ENCODE measurements at places on chromosomes 11 and 22.

GRCh38 chr11:65058012-65058411, 341 bp downstream of the NAALADL1 start:
- no peak for DNase-seq

- no peak for DNase-seq
Measured at GRCh38 chr11:1586699-1587098, 1.6 kb upstream of the KRTAP5-1 start.

DNA sequence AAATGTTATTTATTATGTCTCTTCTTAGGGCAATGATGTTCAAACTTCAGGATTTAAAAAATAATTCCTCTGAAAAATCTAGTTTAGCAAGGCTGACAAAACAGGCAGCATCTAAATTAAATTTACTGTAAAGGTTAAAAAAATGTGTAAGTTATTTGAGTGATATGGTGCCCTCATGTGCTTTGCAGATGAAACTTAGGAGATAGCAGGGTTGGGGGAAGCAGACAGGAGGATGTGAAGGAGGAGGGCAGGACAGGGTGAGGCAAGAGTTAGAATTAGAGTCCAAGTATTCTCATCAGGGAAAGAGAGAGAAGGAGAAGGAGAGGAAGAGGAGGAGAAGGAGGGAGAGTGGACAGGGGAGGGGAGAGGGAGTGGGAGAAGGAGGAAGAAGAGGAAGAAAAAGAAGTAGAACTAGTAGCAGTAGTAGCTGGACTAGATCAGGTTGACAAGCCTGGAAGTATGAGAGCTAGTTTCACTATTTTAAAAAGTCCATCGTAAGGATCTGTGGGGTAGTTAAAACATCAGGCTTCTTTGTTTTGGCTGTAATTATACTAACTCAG, 141.2 kb upstream of the SESN3 start:
- no peak for DNase-seq

GRCh38 chr11:60396382-60396781, at the start of gene MS4A14:
MS4A14 (plus strand) TSS chr11:60396459; CDS start chr11:60396579, 120 bp downstream.
- DNase-seq: no peak

GRCh38 chr22:33896575-33897447, 23.5 kb downstream of the LARGE1 start:
- peak; percentile 29 for DNase-seq

DNA sequence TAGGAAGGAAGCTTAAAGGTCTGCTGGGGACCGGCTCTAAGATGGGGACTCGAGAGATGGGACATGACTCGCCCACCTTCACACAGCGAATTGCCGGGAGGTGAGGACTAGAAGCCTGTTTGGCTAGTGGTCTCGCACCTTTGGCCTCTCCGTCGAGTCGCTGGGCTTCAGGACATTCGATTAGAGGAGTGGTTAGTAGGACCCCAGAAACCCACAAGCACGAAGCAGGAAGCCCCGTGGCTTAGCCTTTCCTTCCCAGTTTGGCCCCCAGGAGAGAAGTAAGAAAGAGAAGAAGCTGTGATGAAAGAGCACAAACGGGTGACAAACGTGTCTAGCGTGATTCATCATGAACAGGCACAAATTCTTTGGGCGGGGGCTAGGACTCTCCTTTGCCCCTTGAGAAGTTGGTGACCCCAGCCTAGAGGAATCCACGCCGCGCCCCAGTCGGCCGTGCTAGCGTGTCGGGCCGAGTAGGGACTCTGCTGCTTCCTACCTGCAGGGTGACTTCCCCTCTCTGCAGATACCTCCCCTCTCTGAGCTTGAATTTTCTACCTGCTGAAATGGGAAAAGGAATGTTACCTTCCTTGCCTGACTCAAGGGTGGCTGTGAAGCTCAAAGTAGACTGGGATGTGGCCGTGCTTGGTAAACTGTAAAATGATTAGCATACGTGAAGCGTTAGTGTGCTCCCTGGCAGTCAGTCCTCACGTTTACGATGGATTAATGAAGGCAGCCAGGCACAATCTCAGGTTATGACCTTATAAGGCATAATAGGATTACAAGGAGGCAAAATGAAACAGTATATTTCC, 1.1 kb upstream of the ADM start:
- peak; percentile 66 for DNase-seq

DNA sequence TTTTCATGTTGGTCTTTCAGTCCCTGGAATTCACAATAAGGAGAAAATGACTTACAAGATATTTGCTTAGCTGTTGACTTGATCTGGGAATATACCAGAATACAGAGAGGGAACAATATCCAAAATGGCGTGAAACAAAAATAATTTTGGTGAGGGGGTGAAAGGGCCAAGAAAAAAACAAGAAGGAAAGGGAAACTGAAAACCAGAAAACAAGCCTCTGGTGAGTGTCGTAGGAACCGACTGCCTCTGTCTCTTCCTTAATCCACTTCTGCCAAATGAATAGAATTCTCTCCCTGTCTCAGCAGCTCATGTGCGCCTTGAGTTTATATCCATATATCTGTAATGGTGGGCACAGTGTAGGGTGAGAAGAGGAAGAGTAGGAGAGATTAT, 367.6 kb downstream of the ETS1 start:
- no peak for DNase-seq

DNA sequence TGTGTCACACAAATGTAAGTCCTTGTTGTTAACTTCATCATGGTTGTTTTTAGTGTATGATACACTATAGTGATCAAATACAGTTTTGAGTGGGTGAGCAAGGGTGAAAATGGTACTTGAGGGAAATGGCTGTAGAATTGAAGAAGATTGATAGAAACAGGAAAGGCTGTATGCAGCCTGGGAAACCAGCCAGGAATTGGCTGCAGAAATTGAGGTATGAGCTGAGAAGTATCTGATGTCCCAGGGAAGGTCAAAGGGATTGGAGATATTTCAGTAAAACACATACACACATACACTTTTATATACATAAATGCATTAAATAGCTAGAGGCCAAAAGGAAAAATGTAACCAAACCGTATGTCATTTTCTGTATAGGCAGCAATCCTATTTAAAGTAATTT, 13.1 kb upstream of the YAP1 start:
- no peak for DNase-seq

DNA sequence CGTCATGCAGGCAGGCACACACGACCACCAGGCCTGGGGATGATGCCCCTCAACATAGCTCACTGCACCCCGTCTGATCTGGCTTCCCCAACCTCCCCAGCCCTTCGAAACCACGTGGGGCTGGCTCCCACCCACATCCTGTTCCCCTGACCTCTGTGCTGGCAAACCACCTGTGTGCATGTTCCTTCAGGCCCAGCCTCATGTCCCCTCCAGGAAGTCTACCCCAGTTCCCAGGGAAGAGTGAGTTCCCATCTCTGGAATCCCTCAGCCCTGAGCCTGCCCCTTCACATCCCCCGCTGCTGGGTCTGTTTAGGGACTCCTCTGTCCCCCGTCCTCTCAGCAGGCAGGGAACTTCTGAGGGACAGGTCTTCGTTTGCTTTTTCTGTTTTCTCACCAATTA, 7.1 kb downstream of the SLC7A4 start:
- DNase-seq: no peak

DNA sequence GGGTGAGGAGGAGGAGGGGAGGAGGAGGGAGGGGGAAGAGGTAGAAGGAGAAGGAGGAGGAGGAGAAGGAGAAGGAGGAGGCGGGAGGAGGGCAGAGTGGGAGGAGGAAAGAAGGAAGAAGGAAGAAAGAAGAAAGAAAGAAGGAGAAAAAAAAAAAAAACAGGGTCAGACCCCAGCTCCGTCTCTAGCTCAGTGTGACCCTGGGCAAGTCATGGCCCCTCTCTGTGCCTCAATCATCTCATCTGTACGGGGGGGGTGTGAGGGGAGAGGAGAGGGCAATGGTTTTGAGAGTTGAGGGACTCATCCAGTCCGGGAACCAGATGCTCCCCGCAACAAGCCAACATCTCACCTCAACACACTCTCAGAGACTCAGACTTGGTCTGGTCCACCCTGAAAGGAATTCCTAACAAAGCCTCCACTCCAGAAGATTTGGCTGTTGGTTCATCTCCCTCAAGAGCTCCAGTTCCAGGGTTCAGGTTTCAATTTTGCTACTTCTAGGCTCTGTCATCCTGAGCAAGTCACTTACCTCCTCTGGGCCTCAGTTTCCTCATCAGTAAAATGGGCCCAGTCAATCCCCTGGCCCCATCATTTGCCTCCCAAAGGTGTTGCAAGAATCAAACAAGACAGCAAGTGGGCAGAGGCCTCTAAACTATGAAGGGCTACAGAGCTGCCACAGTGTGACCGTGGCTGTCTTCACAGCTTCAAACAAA, 7.7 kb downstream of the CARD10 start:
- no peak for DNase-seq

- no peak for DNase-seq
Measured at GRCh38 chr22:39580795-39581194, 10.2 kb downstream of the CACNA1I start.

- DNase-seq: peak; percentile 26
Measured at GRCh38 chr11:115247361-115247760, 256.9 kb downstream of the CADM1 start.

DNA sequence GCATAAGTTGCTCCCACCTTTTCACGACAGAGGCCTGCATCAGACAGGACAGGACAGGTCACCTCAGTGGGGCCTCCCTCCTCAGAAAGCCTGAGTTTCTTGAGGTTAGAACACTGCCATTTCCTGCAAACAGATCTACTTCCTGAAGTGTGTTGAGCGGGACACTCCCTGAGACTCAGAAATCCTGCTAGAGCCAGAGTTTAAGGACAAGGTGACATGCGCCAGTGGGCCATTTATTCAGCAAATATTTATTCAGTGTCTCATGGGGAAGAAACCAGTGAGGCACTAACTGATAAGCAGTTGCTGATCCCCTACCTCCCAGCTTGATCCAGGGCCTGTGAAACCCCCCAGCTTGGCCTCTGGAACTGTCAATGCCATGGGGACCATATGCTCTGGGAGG, 454.6 kb downstream of the SOX6 start:
- no peak for DNase-seq

DNA sequence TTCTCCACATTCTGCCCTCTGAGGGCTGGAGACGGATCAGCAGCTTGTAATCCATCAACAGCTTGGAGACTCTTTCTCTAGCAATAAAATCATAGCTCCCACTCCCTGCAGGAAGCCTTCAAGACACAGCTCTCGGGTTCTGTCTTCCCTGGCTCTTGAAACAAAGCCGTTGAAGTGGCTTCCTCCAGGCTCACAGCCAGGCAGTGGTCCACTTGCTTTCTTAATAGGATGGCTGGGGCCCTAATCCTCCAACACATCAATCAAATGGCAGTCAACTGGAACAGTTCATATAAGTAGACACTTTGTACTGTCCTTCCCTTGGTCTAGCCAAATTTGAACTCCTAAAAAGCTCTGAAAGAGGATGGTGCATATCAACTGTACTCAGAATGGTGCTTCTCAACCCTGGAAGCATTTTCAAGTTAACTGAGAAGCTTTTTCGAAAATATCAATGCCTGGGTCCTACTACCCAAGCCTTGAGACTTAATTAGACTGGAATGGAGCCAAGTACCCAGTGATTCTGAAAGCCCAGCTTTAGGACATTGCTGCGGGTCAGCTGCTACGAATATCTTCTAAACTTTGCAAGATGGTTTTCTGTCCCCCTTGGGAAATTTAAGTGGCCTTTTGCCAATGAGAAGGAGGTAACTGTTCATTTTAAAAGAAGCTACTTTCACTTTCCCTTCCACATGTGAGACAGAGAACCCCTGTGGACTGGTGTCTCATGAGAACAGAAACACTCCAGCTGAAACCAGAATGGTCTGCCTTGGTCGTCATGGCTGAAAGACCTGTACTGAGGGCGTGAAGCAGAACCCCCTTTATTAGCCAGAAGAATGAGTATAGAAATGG, 74.7 kb downstream of the SC5D start:
- DNase-seq: no peak

DNA sequence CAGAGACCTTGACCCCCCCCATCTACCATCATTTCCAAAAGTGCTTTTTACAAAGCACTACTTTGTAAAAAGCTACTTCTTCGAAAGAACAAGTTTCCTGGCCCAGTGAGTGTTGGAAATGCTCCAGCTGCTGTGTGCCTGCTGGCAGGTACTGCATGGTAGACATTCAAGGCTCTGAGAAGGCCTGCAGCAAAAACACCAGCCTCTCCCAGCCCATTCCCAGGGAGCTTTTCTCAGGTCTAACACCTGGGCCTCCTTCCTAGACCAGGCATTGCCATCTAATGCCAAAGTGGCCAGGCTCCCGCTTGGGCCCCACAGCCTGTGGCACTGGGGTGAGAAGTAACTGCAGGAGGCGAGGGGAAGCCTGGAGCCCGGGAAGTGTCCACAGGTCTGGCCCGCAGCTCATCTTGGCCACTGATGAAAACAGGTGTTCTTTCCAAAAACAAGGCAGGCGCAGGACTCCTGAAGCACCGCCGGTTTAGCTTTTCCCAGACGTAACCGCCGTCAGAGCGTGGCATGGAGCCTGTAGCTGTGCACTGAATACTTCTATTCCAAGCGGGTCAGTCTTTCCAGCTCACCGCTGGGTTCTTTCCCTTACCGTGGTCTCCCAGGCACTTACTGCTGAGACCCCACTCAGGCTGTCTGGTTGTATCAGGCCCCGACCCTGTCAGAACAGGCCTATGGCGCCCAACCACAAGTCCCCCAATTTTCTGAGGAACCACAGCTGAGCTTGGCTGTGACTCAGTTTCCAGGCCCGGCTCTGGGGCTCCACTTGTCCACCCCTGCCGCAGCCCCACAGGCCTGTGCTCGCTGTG, 1.2 kb upstream of the TCIRG1 start:
- DNase-seq: no peak

DNA sequence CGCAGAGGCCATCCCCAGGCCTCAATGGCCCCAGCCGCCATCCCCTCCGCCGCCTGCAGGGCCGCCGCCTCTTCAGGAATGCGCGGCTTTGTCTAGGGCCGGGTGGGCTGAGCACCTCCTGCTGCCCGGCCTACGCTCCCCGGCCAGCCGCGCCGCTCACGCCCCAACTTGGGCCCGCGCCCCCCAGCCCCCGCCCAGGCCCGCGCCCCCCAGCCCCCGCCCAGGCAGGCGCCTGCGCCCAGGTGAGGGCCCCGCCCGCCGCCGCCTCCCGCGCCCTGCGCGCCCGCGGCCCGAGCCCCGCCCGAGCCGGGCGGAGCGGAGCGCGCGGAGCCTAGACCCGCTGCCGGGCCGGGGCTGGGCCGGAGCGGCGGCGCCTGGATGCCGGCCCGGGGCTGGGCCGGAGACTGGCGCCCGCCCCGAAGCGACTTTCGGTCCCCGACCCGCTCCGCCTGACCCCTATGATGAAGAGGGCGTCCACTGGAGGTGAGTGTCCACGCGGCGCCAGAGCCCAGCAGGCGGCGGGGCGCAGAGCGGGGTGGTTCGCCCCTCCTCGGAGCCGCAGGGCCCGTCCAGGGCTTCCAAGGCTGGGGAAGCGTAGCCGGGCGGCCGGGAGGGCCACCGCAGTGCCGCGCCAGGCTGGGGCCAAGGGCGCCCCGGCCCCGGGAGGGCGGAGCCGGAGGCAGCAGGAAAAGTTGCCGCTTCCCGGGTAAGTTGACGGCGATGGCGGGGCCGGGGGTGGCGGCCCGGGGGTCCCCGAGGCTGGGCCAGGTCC, 34.3 kb upstream of the PRODH start:
- DNase-seq: peak; percentile 10

GRCh38 chr11:17513853-17514252, 30.4 kb downstream of the USH1C start:
- peak; percentile 13 for DNase-seq

- peak; percentile 61 for DNase-seq
Measured at GRCh38 chr22:29306835-29307595, 565 bp downstream of the GAS2L1 start.

GRCh38 chr11:34546511-34547209, 33.1 kb upstream of the ELF5 start:
- DNase-seq: no peak
